Smooth muscle cell of trachea (primary cell): ENCODE measurements at places on chromosomes 7 and 10. TPM values are rescaled to one million over a fixed set of nuclear protein-coding genes. Genes with fewer than 3 reads are reported as not detected.

ZNF239 gene
- 5.5 TPM in 2 replicates for total RNA-seq

GHRHR gene
- not detected in 2 replicates for total RNA-seq

HOXA2 gene
- total RNA-seq = 1.3 and 2.6 TPM in 2 replicates

ADO gene
- 15.3 and 26.1 TPM in 2 replicates for total RNA-seq

FKBP6 gene
- total RNA-seq = not detected in 2 replicates

PTN gene
- total RNA-seq = 35.4 and 36.9 TPM in 2 replicates

FAM20C gene
- 123 and 143 TPM in 2 replicates for total RNA-seq

STEAP4 gene
- total RNA-seq = 1.2 and 1.7 TPM in 2 replicates

ZNF783 gene
- total RNA-seq = 9.3 and 19.0 TPM in 2 replicates

ADGRA1 gene
- not detected in 2 replicates for total RNA-seq

SORBS1 gene
- 0.15 and 0.17 TPM in 2 replicates for total RNA-seq

ANXA8L1 gene
- total RNA-seq = 0.44 TPM in 1 of 2 replicates, not detected in the other

RBP3 gene
- not detected in 2 replicates for total RNA-seq

XPNPEP1 gene
- 105 and 172 TPM in 2 replicates for total RNA-seq

TFPI2 gene
- total RNA-seq = 6.6 and 14.5 TPM in 2 replicates

ZNF853 gene
- 0.15 and 1.5 TPM in 2 replicates for total RNA-seq

PNLIPRP1 gene
- not detected in 2 replicates for total RNA-seq

CPA2 gene
- not detected in 2 replicates for total RNA-seq

CPA5 gene
- 0.17 TPM in 1 of 2 replicates, not detected in the other for total RNA-seq

NPY4R gene
- total RNA-seq = 0.17 TPM in 1 of 2 replicates, not detected in the other

TMEM120A gene
- total RNA-seq = 20.7 and 28.6 TPM in 2 replicates

MICU1 gene
- 87.3 and 91.8 TPM in 2 replicates for total RNA-seq

SNX10 gene
- total RNA-seq = 0.15 and 0.17 TPM in 2 replicates

PIK3CG gene
- total RNA-seq = under 0.01 TPM in 1 of 2 replicates, not detected in the other

TMEM176A gene
- total RNA-seq = 0.33 TPM in 1 of 2 replicates, not detected in the other

CALML3 gene
- not detected in 2 replicates for total RNA-seq

FOXP2 gene
- total RNA-seq = 10.9 and 11.9 TPM in 2 replicates

RAMP3 gene
- 0.58 and 1.8 TPM in 2 replicates for total RNA-seq

RP9 gene
- 6.8 and 7.7 TPM in 2 replicates for total RNA-seq

ZNF25 gene
- 11.6 and 14.0 TPM in 2 replicates for total RNA-seq

EBLN1 gene
- total RNA-seq = not detected in 2 replicates

ARHGEF35 gene
- 2.3 and 2.8 TPM in 2 replicates for total RNA-seq

SLC26A4 gene
- total RNA-seq = 0.33 and 1.7 TPM in 2 replicates

TMEM178B gene
- under 0.01 TPM in 1 of 2 replicates, not detected in the other for total RNA-seq

SLC26A3 gene
- total RNA-seq = not detected in 2 replicates

LIPM gene
- not detected in 2 replicates for total RNA-seq

CLRN3 gene
- not detected in 2 replicates for total RNA-seq

GJC3 gene
- not detected in 2 replicates for total RNA-seq

ZNF487 gene
- 4.3 and 5.4 TPM in 2 replicates for total RNA-seq

ZNF775 gene
- total RNA-seq = 5.1 and 10.6 TPM in 2 replicates

INPP5A gene
- total RNA-seq = 37.8 and 54.6 TPM in 2 replicates

ODAD2 gene
- total RNA-seq = under 0.01 and 0.17 TPM in 2 replicates

TRIM24 gene
- 6.3 and 6.8 TPM in 2 replicates for total RNA-seq

LIPK gene
- total RNA-seq = not detected in 2 replicates

AKR1D1 gene
- total RNA-seq = not detected in 2 replicates

MYO1G gene
- under 0.01 TPM in 1 of 2 replicates, not detected in the other for total RNA-seq

KCNK18 gene
- not detected in 2 replicates for total RNA-seq

CAMK2B gene
- 0.15 and 0.33 TPM in 2 replicates for total RNA-seq

LBX1 gene
- total RNA-seq = not detected in 2 replicates

KIF20B gene
- total RNA-seq = 3.3 and 29.2 TPM in 2 replicates

SNCG gene
- 8.8 and 11.8 TPM in 2 replicates for total RNA-seq

PPA1 gene
- total RNA-seq = 248 and 281 TPM in 2 replicates

ADRA2A gene
- total RNA-seq = under 0.01 TPM in 1 of 2 replicates, not detected in the other

SLC39A12 gene
- not detected in 2 replicates for total RNA-seq
